ENCODE measurements at places on chromosomes 7 and 10.

GRCh38 chr10:113681533-113682470 lies 2.1 kb downstream of the CASP7 start:
- no peak for DNase-seq

DNA sequence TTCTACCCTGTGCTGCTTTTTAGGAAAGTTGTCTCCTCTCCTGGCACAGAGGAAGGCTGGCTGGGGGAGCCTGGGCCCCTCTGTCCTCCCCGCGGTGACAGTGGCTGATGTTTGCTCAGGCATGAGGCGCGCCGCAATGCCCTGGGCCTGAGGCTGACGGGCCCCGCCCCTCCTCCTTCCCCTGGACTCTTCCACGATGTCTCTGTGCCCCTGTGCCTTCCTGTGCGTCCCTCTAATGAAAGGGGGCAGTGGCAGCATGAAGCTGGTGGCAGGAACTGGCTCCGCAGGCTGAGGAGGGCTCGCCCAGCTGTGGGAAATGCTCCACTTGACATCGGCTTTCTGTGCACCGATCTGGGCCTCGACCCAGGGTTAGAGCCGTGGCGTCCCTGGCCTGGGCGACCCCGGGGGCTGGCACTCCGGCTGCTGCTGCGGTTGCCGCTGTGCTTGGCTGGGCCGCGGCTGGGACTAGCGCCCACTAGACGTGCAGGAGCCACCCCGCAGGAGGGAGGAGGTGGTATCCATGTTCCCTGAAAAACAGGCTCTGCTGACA lies 67.9 kb downstream of the ZNF680 start:
- DNase-seq, result peak; percentile 58

GRCh38 chr10:110414548-110415309 lies 83.0 kb upstream of the DUSP5 start:
- DNase-seq, result no peak

- DNase-seq, result no peak
These were observed 45.9 kb downstream of the CREM start for GRCh38 chr10:35172574-35172973.

- no peak for DNase-seq
These were observed 84.9 kb upstream of the LRRN3 start for GRCh38 chr7:111006040-111006439.

DNA sequence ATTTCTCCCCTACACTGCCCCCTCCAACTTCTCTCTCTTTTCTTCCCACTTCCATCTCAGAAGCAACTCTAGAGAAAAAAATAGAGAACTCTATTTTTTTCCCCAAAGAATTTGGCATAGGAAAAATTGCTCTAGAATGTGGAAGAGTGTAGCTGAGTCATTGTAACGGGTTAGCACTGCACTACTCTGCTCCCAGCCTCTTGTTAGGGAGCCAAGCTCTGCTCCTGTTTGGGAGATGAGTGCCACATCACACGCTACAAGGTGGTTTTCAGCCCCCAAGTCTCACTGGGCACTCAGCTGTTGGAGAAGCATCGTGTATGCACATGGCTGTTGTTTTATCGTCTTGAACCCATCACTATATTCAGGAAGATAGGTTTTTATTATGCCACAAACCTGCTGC lies 136.4 kb downstream of the BMPER start:
- DNase-seq, result no peak

- DNase-seq, result no peak
These were observed 28.7 kb downstream of the CHST15 start for GRCh38 chr10:124064676-124065075.

DNA sequence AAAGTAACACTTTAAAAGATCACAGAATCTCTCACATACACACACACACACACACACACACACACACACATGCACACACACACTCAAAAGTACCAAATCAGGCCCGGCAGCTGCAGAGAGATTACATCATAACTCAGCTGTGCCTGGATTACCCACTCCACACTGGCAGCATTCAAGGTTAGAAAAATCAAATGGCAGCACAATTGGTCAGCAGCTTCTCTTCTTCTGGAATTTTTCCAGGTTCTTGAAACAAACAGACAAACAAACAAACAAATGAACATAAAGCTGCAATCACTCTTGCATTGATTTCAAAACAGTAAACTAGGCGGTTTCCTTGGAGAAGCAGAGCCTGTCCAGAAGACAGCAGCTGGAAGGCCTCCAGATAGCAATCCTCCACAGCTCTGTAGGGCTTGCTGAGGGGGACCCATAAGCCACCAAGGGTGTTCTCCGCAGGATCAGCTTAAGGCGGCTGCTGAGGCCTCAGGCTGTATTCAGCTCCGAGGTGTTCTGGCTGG lies 24.5 kb upstream of the FAM133B start:
- DNase-seq, result no peak

GRCh38 chr7:7830122-7830878 lies 111.9 kb upstream of the RPA3 start:
- no peak for DNase-seq

GRCh38 chr10:121414366-121415062 lies 183.7 kb downstream of the FGFR2 start:
- no peak for DNase-seq
